ENCODE measurements at places on chromosomes 1 and 21. TPM values are rescaled to one million over a fixed set of nuclear protein-coding genes. Genes with fewer than 3 reads are reported as not detected.

AMY1A gene
- total RNA-seq, result not detected

ADAM30 gene
- not detected for total RNA-seq

FMO5 gene
- total RNA-seq, result 1.5 TPM

MPL gene
- total RNA-seq, result 0.89 TPM

PRRX1 gene
- total RNA-seq, result 29.7 TPM

ANGPTL7 gene
- 2.3 TPM for total RNA-seq

NECAP2 gene
- 8.9 TPM for total RNA-seq

PDPN gene
- total RNA-seq, result 45.1 TPM

SPATC1L gene
- total RNA-seq, result 9.8 TPM

- no peak for DNase-seq
Observed at GRCh38 chr1:32904797-32905196, 3.6 kb upstream of the TMEM54 start.

- no peak for DNase-seq
Observed at GRCh38 chr1:101193733-101194169, 43.1 kb upstream of the S1PR1 start.

- DNase-seq, result no peak
Observed at GRCh38 chr1:229999004-229999670, 67.9 kb upstream of the GALNT2 start.

DNA sequence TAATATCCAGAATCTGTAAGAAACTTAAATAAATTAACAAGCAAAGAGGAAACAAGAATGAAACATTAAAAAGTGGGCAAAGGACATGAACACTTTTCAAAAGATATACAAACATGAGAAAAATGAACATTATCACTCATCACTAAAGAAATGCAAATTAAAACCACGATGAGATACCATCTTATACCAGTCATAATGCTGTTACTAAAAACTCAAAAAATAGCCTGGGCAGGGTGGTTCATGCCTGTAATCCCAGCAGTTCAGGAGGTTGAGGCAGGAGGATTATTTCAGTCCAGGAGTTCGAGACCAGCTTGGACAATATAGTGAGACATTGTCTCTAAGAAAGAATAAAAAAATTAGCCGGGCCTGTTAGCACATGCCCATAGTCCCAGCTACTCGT is 6.1 kb downstream of the ZNF124 start:
- DNase-seq, result no peak

DNA sequence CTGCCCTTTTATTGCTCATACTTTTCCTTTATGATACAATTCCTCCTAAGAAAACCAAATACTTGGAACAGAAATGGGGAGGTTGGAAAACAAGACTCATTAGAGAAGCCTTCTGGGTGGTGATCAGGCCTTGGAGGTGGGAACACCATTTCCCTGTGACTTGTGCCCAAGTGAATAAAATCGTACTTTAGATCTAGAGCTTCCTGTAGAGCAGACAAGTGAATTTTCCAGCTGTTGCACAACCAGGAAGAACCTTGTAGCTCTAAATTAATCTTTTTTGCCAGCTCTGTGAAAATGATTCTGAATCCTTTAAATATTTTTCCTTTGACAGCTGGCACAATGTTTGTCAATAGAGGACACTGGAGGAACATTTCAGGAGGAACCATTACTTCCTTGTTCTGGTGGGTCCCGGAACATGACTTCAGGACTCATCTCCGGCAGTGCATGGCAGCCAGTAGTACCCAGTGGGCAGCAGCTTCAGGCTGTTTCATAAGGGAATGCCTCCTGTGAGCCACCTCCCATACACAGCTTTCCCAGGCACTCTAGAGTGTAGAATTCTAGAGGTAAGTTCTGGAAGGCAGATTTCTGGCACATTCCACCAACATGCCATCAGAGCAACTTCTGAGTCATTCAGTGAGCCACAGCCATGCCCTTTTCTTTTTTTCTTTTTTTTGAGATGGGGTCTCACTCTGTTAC is 5.5 kb upstream of the SNAPIN start:
- no peak for DNase-seq

GRCh38 chr21:45595574-45596295 is 47.8 kb upstream of the PCBP3 start:
- DNase-seq, result no peak

GRCh38 chr1:201578008-201578888 is 39.3 kb downstream of the NAV1 start:
- no peak for DNase-seq

GRCh38 chr1:53642215-53642555 is 96.8 kb downstream of the GLIS1 start:
- DNase-seq, result no peak

DNA sequence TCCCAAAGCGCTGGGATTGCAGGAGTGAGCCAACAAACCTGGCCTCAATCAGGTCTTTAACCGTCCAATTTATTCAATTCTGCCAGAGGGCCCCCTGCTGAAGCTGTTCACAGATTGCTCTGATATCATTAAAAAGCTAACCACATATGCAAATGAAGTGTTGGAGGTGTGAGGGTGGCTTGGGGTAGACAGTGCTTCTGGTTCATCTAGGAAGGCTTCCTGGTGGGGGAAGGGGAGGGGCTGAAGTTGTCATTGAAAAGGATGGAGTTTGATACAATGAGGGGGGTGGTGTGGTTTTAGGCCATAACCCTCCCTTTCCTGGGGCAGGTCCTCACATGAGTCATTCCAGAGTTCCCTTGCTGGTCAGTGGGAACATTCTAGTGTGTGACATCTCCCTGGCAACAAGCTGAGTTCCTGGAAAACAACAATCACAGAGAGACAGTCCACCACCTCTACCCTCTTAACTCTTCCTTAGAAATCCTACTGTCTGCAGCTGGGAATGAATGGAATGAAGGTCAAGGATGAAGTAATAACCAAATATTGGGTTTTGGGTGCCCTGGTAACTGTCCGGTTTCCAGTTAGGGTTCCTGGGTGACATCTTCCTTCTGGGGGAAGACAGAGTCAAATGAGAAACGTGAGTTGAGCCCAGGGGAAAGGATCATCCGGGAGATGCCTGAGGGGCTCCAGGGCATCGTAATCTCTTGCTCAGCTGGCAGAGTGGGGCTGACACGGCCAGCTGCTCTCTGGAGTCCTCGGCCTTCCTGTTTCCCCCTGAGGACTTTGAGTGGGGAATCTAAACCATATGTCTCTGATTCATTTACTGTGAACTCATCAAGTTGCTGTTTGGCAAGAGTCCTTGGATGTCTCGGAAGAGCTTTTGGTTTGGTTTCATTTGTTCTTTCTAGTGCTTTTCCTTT is 32.2 kb downstream of the BATF3 start:
- DNase-seq, result peak; percentile 63

DNA sequence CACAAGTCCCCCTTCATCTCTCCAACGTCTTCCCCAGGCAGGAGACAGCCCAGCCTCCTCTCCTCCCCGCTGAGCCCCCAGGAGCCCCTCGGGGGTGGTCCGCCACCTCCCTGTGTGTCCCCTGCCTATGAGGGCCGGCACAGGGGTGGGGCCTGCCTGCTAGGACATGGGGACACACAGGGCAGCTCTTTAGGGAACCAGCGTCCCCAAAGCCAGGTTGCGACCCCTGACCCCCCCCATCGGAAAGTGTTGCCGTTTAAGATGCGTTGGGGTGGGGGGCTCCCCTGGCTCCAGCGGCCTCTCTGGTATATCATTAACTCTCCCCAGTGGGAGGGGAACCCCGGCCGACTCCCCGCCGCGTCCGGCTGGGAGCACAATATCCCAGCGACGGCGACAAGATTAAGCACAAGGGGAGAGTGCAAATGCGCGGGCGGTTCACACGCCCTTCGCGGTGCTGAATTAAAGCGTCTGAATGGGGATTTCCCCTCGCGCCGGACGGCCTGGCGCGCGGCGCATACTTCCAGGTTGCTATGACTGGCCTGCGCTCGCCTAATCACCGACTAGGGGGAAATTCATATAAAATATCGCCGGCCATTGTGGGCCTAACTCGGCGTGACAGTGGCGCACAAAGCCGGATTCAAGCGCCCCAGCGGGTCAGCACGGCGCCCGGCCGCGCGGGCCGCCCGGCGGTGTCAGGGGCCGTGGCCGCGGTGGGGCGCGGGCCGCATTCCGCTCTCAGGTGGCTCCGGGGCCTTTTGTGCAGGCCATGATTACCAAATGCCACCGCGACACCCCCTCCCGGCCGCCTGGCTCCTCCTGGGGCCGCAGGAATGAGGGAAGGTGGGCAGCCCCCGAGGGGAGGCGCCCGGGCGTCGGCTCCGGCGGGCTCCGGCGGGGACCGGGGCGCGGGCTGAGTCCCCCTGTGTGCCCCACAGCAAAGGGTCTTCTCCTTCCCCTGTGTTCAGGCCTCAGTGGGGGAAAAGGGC is 30.9 kb downstream of the WNT3A start:
- no peak for DNase-seq

GRCh38 chr1:216606047-216606637 is 117.1 kb downstream of the ESRRG start:
- DNase-seq, result no peak

DNA sequence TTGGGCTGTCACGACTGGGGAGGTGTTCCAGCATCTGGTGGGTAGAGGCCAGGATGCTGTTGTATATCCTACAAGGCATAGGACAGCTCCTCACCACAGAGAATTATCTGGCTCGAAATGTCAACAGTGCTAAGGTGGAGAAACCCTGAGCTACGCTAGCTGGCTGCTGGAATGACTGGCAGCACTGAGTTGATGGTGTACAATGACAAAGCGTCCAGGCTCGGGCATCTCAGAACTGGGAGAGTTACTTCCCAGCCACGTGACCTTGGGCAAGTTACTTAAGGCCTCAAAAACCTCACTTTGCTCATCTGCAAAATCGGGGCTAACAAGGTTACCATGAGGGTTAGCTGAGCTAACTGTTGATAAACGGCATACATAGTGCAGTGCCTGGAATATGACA is 35.4 kb downstream of the GPR161 start:
- no peak for DNase-seq

- no peak for DNase-seq
Observed at GRCh38 chr1:246537441-246537840, 28.6 kb downstream of the TFB2M start.

GRCh38 chr1:244384066-244384465 is 67.6 kb downstream of the ADSS2 start:
- no peak for DNase-seq

Data from heart right ventricle (tissue), 16 donors.